ENCODE measurements at places on chromosomes 1 and 21.

DNA sequence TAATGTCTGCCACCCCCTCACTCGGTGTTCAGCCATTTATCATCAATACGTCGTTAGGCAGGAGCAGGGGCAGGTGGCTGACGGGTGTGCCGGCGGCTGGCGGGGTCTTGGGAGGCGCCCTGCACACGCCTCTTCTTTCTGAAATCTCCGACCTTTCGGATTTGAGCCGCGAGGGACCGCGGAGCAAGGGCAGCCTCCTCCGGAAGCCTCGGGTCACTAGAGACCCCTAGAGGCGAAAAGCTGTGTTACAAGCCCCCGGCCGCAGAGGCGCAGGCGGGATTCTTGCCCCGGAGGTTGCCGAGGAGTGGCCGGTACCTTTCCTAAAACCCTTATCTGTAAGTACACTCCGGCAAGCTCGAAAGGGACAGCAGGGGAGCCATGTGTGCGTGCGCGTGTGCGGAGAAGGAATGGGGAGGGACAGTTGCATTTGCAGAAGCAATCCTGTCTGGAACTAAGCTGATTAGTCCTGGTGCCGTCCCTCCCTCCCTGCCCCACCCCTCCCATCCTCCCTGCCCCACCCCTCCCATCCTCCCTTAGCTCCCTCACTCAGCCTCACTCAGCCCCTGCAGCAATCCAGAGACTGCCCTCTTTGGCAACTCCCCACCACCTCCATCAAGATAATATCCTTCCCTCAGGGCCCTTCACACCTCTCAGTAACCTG, 11.0 kb downstream of the BRINP2 start:
- DNase-seq: no peak

DNA sequence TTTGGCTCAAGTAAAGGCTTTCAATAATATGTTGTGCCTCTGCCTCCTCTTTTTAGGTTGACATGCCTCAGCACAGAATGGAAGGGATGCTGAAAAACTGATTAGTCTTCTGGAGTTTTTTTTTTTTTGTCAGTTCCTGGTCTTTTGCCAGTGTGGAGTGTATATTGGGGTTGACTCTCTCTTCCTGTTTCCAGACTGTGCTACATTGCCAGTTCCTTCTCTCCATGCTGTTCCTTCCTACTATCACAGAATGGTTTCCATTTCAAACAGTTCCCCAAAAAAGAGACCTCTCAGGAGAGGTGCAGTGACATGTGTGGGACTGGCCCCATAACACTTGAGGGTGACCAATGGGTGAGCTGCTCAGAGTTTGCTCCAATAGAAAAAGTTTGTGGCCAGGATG, 101.7 kb upstream of the ETV3 start:
- DNase-seq: no peak

GRCh38 chr1:1567891-1568291, 6.8 kb downstream of the SSU72 start:
- DNase-seq: no peak

DNA sequence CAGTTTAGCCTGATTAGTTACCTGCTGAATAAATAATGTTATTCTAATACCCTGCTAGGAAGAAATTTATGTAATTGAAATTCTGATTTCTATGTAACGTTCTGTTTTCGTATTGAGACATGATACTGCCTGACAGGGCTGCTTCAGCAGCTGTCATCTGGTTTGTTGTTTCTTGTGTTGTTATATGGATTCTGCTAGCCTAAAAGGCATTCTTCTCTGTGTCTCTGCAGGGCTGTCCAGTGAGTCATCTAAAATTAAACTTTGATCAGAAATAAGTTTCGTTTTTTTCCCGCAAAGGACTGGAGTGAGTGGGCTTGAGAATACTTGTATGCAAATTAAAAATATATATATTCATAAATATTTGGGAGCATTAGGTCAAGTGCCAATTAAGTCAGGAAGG, 93.0 kb downstream of the DYRK1A start:
- DNase-seq: no peak

GRCh38 chr1:223000632-223001031, 142.4 kb downstream of the TLR5 start:
- no peak for DNase-seq

DNA sequence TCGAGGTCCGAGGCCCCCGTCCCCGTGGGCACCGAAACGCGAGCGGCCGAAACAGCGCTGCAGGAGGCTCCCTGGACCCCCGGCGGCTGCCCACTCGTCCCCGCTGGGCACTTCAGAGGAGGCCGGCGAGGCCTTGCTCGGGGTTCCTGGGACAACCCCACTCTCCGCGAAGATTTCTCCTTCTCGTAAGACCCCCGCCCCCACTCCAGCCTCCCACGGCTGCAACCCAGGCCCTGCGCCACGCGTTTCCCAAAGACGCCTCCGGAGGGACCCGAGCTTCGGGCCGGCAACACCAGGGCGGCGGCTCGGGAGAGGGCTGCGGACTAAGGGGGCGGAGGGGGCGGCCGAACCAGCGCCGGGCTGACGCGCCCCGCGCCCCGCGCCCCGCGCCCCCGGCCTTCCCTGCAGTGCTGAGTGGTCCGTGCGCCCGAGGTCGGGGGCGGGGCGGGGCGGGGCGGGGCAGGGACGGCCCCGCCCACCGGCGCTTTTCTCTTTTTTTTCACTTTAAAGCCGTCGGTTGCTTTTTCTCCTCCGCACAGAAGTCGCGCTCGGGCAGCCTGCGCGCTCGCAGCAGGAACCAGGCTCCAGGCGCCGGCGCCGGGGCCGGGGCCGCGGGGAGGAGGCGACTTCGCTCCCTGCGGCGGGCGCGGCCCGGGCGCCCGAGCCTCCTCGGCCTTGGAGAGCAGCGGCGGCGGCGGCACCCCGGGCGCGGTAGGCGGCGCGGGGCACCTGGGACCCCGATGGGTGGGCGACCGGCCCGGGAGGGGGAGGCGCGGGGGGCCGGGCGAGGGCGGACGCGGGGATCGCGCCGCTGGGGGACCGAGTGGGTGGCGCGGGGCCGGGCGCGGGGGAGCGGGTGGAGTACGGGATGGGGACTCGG, at the start of gene SPSB1:
Gene SPSB1 (plus strand): TSS at position 534 of the 880 bp plus-strand sequence. CDS start 62,998 bp downstream, outside the sequence.
- peak; percentile 48 for DNase-seq

DNA sequence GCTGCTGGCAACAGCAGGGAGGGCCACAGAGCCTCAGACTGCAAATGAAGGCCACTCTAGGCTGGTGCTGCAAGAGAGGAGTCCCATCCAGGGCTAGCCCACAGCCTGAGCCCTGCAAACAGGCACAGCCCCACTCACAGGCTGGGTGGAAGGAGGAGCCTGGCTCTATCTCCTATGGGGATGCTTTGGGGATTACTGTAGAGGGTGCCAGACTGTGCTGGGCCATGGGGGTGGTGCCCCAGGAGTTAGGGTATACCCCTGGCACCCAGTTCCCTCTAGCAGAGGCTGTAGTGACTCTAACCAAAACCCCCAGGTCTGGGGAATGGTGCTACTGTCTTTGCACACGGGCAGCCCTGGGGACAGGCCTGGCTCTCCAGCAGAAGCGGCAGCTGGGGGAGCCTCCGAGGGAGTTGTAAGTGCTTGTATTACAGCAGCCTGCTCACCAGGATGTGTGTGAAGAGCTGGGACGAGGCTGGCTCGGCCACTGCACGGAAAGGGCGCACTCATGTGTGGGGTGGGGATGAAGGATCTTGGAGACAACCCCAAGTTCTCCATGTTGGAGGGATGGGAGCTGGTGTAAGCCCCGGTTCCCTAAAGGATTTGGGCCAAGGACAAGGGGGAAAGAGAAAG, 23.4 kb upstream of the EVA1B start:
- no peak for DNase-seq

GRCh38 chr1:214193691-214194090, 87.3 kb upstream of the SMYD2 start:
- DNase-seq: no peak

DNA sequence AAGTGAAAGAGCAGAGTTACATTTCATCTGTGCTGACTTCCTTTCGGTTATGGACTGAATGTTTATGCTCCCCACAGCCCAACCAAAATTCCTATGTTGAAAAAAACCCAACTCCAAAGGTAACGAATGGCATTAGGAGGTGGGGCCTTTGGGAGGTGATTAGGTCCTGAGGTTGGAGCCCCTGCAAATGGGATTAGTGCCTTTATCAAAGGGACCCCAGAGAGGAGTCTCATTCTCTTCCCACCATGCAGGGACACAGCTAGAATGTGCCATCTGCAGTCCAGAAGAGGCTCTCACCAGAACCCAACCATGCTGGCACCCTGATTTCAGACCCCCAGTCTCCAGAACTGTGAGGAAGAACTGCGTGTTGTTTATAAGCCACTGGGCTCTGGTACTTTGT, 199.3 kb downstream of the TOMM20 start:
- DNase-seq: no peak

- no peak for DNase-seq
These were observed 75.4 kb downstream of the VWA5B1 start for GRCh38 chr1:20366056-20366462.

GRCh38 chr21:31103163-31103562, 64.9 kb upstream of the KRTAP19-8 start:
- no peak for DNase-seq

DNA sequence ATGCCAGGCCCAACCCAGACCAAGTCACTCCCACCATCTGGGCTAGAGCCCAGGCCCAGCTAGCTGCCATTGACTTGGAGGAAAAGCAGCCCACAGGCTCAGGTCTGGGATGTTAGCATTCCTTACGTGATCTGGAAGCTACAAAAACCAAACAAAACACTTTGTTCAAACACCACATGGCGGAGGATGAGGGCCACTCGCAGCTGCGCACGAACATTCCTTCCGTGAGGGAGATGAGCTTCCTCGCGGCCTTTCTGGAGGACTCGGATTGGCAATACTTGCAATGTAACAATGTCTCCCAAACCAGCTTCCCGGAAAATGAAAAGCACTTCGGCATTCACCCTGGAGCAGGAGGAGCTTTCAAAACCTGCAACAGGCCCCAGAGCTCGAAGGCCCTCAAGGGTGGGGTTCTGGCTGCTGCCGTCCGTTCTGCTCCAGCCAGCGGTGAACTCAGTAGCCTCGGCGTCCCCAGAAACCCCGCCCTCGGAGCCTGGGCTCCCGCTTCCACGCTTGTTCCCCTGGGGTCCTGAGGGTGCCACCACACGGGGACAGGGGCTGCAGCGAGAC, 40.5 kb downstream of the COL6A1 start:
- no peak for DNase-seq

DNA sequence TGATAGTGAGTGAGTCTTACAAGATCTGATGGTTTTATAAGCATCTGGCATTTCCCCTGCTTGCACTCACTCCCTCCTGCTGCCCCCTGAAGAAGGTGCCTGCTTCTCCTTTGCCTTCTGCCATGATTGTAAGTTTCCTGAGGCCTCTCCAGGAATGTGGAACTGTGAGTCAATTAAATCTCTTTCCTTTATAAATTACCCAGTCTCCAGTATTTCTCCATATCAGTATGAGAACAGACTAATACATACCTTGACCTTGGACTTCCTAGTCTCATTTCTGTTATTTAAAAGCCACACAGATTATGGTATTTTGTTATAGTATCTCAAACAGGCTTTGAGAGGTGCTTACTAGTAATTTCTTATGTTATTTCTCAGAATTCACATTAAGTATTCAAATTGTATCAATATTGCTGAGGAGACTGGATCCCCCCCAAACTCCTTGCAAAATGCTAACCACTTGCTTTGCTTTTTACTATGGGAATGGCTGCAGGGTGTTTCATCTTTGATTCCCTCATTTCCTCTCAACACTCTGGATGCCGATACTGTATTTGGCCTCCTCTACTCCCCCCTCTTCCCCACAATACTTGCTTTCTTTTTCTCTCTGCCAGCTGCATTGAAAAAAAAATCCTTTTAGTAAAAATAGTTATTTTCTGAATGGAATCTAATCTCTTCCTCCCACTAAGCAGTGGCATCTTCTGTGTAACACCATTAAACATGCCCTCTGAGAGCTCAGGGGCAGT, 96.9 kb upstream of the WLS start:
- no peak for DNase-seq

- DNase-seq: no peak
These were observed 15.7 kb downstream of the NLRP3 start for GRCh38 chr1:247431643-247432042.

GRCh38 chr1:160830321-160831153, 32.1 kb downstream of the CD244 start:
- peak; percentile 68 for DNase-seq

- DNase-seq: no peak
These were observed 2.7 kb upstream of the PTPN22 start for GRCh38 chr1:113874012-113874879.

- DNase-seq: no peak
These were observed 129.2 kb downstream of the PTPN14 start for GRCh38 chr1:214422137-214422671.

GRCh38 chr1:203663821-203664220, 37.2 kb downstream of the ATP2B4 start:
- no peak for DNase-seq

- no peak for DNase-seq
These were observed 8.2 kb downstream of the RCOR3 start for GRCh38 chr1:211267204-211267857.

- DNase-seq: no peak
These were observed 22.2 kb upstream of the KCNJ15 start for GRCh38 chr21:38234395-38235142.

DNA sequence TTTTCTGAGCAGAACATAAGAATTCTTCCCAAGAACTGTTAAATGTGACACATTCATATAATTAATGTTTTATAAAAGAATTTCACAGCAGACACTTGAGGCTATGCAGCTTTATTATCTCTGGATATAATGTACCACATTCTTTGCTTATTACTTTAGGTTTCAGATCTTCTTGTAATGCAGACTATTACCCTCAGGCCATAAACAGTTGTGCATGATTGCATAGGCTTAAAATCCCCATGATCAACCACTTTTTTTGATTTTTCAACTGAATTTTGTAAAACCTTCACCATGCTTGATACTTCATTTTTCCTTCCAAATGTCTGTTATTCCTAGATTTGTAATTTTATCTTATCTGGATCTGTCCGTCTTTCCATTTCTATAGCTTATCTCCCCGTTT, 1355.7 kb downstream of the BRINP3 start:
- no peak for DNase-seq

GRCh38 chr21:34844013-34844923, 175.5 kb downstream of the CLIC6 start:
- no peak for DNase-seq

GRCh38 chr21:45629046-45629981, 14.2 kb upstream of the PCBP3 start:
- DNase-seq: no peak

GRCh38 chr1:186896211-186896610, 67.5 kb downstream of the PLA2G4A start:
- DNase-seq: no peak

GRCh38 chr1:57854436-57854835, 430.6 kb upstream of the DAB1 start:
- no peak for DNase-seq

GRCh38 chr1:163168053-163168452, 34.7 kb downstream of the RGS5 start:
- no peak for DNase-seq

DNA sequence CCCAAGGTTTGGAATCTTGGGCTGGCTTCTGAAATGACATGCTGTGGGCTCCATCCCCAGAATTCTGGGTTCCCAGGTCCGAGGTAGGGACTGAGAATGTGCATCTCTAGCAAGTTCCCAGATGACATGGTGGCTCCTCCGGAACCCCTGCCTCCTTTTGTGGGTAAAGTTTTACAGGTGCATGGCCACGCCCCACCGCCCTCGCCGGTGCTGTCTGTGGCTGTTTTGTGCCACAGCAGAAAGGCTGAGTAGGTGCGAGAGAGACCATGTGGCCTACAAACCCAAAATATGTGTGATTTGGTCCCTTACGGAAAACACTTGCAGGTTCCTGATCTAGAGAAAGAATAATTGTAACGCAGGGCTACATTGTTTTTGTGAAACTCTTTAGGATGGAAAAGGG, 30.9 kb downstream of the SKI start:
- peak; percentile 36 for DNase-seq

GRCh38 chr1:8024329-8024728, 1.8 kb downstream of the ERRFI1 start:
- DNase-seq: no peak

All from stimulated activated CD8-positive, alpha-beta memory T cell treated with anti-CD3 and anti-CD28 coated beads, Interleukin-2, amount 100 ng/mL, for 1 hour (primary cell).